ENCODE measurements at places on chromosomes 4 and X.
A peak's percentile ranks its signal among the peaks of the same experiment; 100 is the strongest.

GRCh38 chr4:16573206-16573605 is 325.2 kb downstream of the LDB2 start:
- no peaks in the 10 kb centered on the region for H3K36me3 ChIP-seq
- H3K4me3 ChIP-seq = no peak overlapping the region
- no peak overlapping the region for H3K27ac ChIP-seq

DNA sequence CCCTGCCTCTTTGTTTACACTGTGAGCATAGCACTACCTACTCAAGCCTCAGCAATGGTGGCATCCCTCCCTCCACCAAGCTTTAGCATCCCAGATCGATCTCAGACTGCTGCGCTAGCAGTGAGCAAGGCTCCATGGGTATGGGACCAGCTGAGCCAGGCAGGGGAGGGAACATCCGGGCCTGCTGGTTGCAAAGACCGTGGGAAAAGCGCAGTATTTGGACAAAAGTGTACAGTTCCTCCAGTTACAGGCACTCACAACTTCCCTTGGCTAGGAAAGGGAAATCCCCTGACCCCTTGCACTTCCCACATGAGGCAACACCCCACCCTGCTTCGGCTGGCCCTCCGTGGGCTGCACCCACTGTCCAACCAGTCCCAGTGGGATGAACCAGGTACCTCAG is 26.5 kb downstream of the EGF start:
- DNase-seq = no peak
- H3K36me3 ChIP-seq = no peaks in the 10 kb centered on the region
- no peak overlapping the region for H3K27ac ChIP-seq
- no peak overlapping the region for H3K4me3 ChIP-seq
- H3K27me3 ChIP-seq = no peaks in the 10 kb centered on the region
- H3K4me1 ChIP-seq = no peaks in the 10 kb centered on the region

DNA sequence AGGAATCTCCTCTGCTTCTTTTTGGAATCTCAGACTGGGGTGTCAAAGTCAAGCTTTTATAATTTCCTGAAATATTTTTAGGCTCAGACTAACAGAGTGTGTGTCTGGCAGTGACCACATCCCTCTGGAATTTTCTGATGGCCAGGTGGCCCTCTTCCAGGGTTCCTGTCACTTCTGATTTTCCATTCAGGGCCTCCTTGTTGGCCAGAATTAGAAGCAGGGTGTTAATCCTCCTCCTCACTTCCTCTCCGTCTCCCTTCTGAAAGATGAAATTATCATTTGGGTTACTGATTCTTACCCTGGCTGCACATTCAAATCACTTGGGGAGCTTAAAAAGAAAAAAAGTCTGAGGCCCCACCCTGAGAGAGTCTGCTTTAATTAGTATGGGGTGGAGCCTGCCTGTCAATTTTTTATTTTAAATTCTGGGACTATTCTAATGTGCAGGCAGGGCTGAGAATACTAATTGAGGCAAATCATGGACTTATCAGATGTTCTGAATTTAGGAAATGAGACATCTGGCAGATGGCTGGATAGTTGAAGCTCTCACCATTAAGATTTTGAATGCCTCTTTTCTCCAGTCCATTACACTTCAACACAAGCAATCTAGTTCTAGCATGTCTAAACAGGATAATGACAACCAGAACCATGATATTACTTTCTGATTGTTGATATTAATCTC is 43.2 kb downstream of the HAND2 start:
- H3K4me1 ChIP-seq = no peaks in the 10 kb centered on the region
- no peak overlapping the region for H3K4me3 ChIP-seq
- no peak for DNase-seq
- no peaks in the 10 kb centered on the region for H3K27me3 ChIP-seq
- no peak overlapping the region for H3K27ac ChIP-seq

- H3K27me3 ChIP-seq = no peaks in the 10 kb centered on the region
- no peak overlapping the region for H3K27ac ChIP-seq
- no peaks in the 10 kb centered on the region for H3K4me1 ChIP-seq
- no peak overlapping the region for H3K4me3 ChIP-seq
- H3K36me3 ChIP-seq = peaks cover 65% of the 10 kb centered on the region
These were observed 20.7 kb downstream of the TMA16 start for GRCh38 chr4:163515198-163515597.

DNA sequence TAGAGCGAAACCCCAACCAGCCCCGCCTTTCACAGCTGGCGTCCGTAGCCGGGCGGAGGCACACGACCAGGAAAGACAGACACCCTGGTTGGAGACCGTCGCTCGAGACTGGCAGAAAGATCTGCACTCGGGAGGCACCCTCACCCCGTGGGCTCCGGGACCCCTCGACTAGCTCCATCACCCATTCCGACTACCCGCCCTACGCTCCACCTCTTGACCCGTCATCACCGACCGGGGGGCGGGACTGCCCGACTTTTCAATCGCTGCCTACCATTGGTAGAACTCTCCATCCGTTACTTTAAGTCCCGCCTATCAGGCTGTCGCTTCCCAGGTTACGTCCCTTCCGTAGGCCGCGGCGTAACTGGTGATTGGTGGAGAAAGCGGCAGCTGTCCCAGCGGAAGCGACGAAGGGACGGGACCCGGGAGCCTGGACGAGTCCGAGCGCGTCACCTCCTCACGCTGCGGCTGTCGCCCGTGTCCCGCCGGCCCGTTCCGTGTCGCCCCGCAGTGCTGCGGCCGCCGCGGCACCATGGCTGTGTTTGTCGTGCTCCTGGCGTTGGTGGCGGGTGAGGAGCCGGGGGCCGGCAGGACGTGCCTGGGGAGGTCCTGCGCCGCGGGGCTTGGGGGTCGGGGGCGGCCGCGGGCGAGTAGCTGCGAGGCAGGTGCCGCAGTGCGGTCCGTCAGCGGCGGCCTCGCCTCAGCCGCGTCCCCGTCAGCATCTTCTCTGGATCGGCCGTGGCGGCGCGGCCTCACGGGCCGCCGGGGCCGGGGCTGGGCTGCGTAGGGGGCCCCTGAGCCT is at the start of gene ATP6AP2:
Gene ATP6AP2, plus strand, starts transcription at position 434 of the 799 bp plus-strand sequence. Its CDS starts 96 bp downstream, at position 530.
- peak; percentile 85 for DNase-seq
- peak within 1 kb of the TSS; percentile 89 for H3K27ac ChIP-seq
- H3K36me3 ChIP-seq = no peaks in the 10 kb centered on the region
- H3K4me1 ChIP-seq = peaks cover 17% of the 10 kb centered on the region
- H3K27me3 ChIP-seq = no peaks in the 10 kb centered on the region
- peak within 1 kb of the TSS; percentile 83 for H3K4me3 ChIP-seq

- no peak overlapping the region for H3K4me3 ChIP-seq
- H3K27me3 ChIP-seq = peaks cover 5% of the 10 kb centered on the region
- H3K4me1 ChIP-seq = no peaks in the 10 kb centered on the region
- no peak overlapping the region for H3K27ac ChIP-seq
- no peaks in the 10 kb centered on the region for H3K36me3 ChIP-seq
- no peak for DNase-seq
These were observed 141.8 kb downstream of the SHROOM3 start for GRCh38 chr4:76576824-76577223.

DNA sequence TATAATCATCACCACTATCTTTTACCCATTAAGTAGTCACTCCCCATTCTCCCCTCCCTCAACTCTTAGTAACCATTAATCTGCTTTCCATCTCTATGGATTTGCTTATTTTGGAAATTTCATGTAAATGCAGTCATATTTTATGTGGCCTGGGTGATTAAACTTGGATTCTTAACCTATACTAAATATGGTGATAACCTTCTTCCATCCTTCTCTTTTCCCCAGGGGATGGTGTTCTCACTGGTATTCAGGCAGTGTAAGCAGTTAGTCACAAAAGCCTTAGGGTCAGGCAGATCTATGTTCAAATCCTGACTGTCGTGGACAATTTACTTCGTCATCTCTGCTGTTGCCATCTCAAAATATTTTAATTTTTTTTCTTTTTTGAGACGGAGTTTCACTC is 29.6 kb downstream of the RAB40AL start:
- no peak for DNase-seq
- H3K4me3 ChIP-seq = no peak overlapping the region

DNA sequence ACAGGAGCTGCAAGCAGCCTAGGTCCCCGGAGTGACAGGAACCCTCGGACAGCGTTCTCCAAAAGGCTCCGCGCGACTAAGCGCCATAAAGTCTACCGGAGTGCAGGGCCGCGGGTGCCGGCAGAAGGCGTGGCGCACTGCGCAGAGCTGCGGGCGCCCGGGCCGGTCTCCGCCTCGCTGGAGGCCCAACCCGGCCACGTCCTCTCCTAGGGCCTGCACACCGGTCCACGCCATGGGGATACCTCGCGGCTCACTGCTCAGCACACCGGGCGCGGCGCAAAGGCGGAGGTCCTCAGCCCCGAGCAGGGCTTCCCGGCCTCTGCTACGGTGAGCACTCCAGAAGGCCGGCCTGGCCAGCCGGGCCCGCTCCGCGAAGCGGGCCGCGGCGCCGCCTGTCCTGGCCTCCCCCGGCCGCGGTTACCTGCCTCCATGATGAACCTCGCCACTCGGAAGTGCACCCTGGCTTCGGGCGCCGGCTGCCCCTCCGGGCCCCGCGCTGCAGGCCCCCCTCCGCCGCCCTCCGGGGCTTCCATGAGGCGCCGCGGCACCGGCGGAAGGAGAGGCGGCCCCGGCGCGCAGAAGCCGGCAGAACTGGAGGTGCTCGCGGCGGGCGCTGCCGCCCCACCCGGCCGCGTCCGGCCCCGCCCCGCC is at the start of gene CCNQ:
Gene CCNQ, minus strand, starts transcription at position 599 of the 651 bp plus-strand sequence. Its CDS starts 66 bp downstream, at position 533.
- peaks cover 21% of the 10 kb centered on the region for H3K36me3 ChIP-seq
- H3K4me1 ChIP-seq = peaks cover 47% of the 10 kb centered on the region
- H3K27me3 ChIP-seq = no peaks in the 10 kb centered on the region
- no peak within 1 kb of the TSS for H3K27ac ChIP-seq
- peak within 1 kb of the TSS; percentile 79 for H3K4me3 ChIP-seq

DNA sequence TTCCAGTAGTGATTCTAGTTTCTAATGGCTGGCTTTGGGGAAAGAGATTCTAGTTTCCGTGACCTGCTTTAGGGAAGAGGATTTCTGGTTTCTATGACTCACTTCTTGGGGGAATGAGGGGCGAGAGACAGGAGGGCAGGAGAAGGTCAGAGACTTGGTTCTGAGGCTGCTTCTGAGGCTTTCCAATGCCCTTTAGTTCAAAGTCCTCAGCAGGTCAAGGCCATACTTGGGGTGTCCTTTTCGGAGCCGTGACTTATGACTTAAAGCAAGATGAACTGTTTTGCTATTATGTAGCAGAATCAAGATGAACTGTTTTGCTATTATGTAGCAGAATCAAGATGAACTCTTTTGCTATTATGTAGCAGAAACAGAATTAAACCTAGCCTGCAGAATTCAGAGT is 52.2 kb upstream of the TLR3 start:
- no peaks in the 10 kb centered on the region for H3K36me3 ChIP-seq
- H3K27me3 ChIP-seq = no peaks in the 10 kb centered on the region
- H3K4me1 ChIP-seq = no peaks in the 10 kb centered on the region
- H3K27ac ChIP-seq = no peak overlapping the region

DNA sequence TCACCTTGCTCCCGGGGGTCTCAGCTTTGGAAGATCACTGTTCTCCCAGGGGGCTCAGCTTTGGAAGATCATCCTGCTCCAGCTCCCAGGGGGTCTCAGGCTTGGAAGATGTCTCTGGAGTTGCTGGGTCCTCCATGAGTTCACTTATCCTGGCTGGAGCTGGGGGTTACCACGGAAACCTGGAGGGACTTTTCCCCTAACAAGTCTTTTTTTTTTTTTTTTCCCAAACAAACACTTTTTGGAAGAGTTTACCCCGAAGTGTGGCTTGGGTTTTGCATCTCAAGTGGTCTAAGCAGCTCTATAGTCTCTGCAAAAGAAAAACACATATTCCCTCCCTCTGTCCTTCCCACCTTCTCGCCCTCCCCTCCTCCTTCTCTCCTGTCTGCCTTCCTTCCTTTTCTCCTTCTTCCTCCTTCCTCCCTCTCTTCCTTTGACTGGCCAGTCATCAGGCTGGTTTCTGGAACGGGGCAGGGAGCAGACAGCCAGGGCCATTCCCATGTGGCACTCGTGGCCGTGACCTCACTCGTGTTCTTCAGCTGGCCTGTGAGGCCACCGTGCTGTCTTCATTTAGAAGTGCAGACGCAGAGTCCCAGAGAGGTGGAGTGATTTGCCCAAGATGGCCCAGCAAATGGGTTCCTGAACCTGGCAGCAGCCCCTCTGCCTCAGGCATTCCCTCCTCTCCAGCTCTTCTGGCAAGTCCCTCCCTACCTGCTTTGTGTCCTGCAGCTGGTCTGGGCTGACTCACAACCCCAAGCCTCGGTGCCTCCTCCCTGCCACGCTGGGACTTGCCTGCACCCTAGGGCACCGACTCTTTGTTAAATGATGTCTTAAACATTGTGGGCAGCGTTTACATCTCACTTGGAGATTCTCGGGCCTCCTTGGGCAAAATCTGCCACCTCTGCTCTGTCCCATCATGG is 25.9 kb upstream of the HMX1 start:
- H3K27ac ChIP-seq = no peak overlapping the region
- DNase-seq = no peak
- H3K27me3 ChIP-seq = peaks cover 22% of the 10 kb centered on the region
- H3K36me3 ChIP-seq = no peaks in the 10 kb centered on the region

DNA sequence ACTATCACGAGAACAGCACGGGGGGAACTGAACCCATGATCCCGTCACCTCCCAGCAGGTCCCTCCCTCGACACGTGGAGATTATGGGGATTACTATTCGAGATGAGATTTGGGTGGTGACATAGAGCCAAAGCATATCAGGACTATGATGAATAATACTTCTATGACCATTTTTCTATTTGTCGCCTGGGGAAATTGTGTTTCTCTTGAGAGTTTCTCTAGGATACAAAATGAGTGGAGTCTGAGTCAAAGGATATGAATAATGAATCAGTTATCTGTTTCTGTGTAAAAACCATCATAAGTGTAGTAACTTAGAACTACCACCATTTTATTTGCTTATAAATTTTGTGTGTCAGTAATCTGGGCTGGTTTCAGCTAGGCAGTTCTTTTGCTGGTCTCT is 533.0 kb upstream of the ARX start:
- no peaks in the 10 kb centered on the region for H3K4me1 ChIP-seq
- H3K4me3 ChIP-seq = no peak overlapping the region
- no peaks in the 10 kb centered on the region for H3K36me3 ChIP-seq
- no peak overlapping the region for H3K27ac ChIP-seq
- no peak for DNase-seq

GRCh38 chr4:139511320-139511719 is 44.7 kb downstream of the SETD7 start:
- no peak for DNase-seq
- peaks cover 41% of the 10 kb centered on the region for H3K36me3 ChIP-seq
- no peak overlapping the region for H3K27ac ChIP-seq

GRCh38 chr4:81214881-81215868 is at the start of gene PRKG2:
Gene PRKG2 (minus strand): TSS chr4:81215222. CDS start chr4:81205047, 10,175 bp downstream.
- H3K4me3 ChIP-seq = peak within 1 kb of the TSS; percentile 7
- no peaks in the 10 kb centered on the region for H3K36me3 ChIP-seq
- DNase-seq = no peak
- H3K4me1 ChIP-seq = peaks cover 5% of the 10 kb centered on the region

GRCh38 chr4:3107271-3107670 is 32.8 kb downstream of the HTT start:
- H3K27me3 ChIP-seq = no peaks in the 10 kb centered on the region
- peaks cover 45% of the 10 kb centered on the region for H3K36me3 ChIP-seq
- H3K4me1 ChIP-seq = peaks cover 5% of the 10 kb centered on the region
- H3K4me3 ChIP-seq = no peak overlapping the region
- no peak overlapping the region for H3K27ac ChIP-seq
- DNase-seq = no peak

- H3K27me3 ChIP-seq = no peaks in the 10 kb centered on the region
- H3K27ac ChIP-seq = no peak overlapping the region
- H3K4me1 ChIP-seq = peaks cover 7% of the 10 kb centered on the region
- no peaks in the 10 kb centered on the region for H3K36me3 ChIP-seq
These were observed 43.6 kb upstream of the FAM156A start for GRCh38 chrX:53001958-53002357.
